Activated CD4-positive, alpha-beta T cell treated with anti-CD3 and anti-CD28 coated beads for 24 hours (primary cell): ENCODE measurements at places on chromosomes 12 and 14.

- DNase-seq, result no peak
Measured at GRCh38 chr12:94498073-94498472, 38.4 kb upstream of the CEP83 start.

GRCh38 chr12:82524641-82525040 lies 162.1 kb upstream of the TMTC2 start:
- no peak for DNase-seq

DNA sequence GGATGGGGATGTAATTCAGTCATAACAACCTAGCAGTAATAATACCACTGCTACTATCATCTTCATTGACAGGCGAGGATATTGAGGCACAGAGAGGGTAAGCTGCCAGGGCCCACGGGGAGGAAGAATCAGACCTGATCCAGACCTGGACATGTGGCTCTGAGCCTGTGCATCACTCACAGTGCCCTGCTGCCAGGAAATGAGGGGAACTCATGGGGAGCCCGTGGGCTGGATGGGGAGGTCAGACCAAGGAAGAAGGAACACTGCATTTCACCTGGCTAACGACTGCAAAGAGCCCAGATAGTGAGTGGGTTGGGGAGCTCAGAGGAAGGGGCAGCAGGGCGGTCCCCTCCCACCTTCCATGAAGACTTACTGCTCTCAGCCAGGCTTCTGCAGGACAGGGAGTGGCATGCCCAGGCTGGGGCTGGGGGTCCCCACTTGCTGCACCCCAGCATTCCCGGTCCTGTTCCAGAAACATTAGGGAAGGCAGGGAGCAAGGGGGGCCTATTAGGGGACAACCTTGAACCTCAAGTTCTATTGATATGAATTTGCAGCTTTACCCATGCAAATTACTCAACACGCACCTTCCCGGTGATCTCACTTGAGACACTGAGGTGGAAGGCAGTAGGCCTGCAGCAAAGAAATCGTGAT lies 37.7 kb downstream of the CALM1 start:
- no peak for DNase-seq

GRCh38 chr12:15584366-15585041 lies 204.7 kb downstream of the EPS8 start:
- DNase-seq, result no peak

GRCh38 chr14:45766247-45766646 lies 513.2 kb upstream of the MIS18BP1 start:
- no peak for DNase-seq

- DNase-seq, result no peak
Measured at GRCh38 chr14:33081259-33081658, 142.6 kb downstream of the NPAS3 start.

- no peak for DNase-seq
Measured at GRCh38 chr12:116665666-116666304, 72.1 kb downstream of the SPRING1 start.

- no peak for DNase-seq
Measured at GRCh38 chr14:96734076-96734622, 63.0 kb upstream of the VRK1 start.

GRCh38 chr14:99716091-99716849 lies 32.2 kb downstream of the CYP46A1 start:
- no peak for DNase-seq

GRCh38 chr14:22653012-22653621 lies 9.0 kb upstream of the OR6J1 start:
- peak; percentile 35 for DNase-seq

GRCh38 chr12:68727776-68728175 lies 18.2 kb upstream of the SLC35E3 start:
- DNase-seq, result no peak

- DNase-seq, result no peak
Measured at GRCh38 chr14:73879027-73879426, 7.6 kb upstream of the ZNF410 start.

DNA sequence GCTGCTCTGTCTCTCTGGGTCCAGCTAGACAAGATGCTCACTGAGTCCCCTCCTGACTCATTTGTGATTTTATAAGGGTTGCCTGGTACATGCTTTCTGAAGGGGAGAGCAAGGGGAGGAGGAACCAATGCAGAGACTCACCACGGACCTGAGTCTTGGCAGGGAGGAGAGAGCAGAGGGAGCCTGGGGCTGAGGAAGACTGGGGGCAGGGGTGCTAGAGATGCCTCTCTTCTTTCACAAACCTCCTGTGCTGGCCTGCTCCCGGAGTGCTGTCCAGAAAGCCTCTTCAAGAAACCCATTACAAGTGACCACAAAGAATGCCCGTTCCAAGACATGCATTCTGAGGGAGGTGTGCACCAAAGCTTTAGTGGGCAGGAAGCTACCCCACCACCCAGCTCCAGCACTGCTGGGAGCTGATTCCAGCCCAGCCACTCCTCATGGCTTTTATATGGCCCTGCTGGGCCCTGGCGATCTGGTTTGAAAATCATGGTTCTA lies 33.1 kb upstream of the DICER1 start:
- no peak for DNase-seq

GRCh38 chr14:61478971-61479473 lies 157.6 kb downstream of the PRKCH start:
- no peak for DNase-seq

DNA sequence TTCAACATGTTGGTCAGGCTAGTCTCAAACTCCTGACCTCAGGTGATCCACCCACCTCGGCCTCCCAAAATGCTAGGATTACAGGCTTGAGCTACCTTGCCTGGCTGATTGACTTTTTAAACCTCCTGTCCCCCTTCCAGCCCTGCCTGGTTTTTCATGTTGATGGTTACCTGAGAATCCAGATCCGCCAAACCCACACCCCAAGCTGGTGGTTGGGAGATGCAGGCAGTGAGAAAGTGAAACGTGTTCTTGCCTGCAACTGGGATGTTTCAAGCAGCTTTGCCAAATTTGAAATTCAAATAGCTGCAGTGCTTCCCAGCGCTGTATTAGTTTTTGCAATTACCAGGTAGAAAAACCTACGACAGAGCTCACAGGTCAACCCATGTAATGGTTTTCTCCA lies 238.3 kb upstream of the PWP1 start:
- no peak for DNase-seq

- DNase-seq, result no peak
Measured at GRCh38 chr12:71439362-71439612, 311 bp upstream of the LGR5 start.

GRCh38 chr12:12467688-12468261 lies 94.9 kb downstream of the DUSP16 start:
- no peak for DNase-seq

- DNase-seq, result no peak
Measured at GRCh38 chr14:89352976-89353765, 63.9 kb downstream of the FOXN3 start.

DNA sequence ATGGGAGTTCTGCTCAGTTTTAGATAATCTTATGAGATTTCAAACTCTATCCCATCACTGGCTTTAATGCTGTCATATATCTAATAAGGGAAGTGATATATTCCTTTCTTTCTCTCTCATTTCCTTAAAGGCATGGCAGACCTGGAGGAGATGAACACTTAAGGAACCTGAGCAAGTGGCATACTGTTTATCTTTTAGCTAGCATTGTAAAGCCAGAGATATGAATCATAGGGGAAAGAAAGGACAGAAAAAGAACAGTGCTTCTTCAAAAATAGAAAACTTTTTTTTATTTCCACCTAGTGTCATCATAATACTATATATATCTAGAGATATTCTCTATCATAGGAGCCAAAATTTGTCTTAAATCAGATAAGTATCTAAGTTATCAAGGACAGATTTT lies 68.3 kb upstream of the PSMA6 start:
- no peak for DNase-seq

DNA sequence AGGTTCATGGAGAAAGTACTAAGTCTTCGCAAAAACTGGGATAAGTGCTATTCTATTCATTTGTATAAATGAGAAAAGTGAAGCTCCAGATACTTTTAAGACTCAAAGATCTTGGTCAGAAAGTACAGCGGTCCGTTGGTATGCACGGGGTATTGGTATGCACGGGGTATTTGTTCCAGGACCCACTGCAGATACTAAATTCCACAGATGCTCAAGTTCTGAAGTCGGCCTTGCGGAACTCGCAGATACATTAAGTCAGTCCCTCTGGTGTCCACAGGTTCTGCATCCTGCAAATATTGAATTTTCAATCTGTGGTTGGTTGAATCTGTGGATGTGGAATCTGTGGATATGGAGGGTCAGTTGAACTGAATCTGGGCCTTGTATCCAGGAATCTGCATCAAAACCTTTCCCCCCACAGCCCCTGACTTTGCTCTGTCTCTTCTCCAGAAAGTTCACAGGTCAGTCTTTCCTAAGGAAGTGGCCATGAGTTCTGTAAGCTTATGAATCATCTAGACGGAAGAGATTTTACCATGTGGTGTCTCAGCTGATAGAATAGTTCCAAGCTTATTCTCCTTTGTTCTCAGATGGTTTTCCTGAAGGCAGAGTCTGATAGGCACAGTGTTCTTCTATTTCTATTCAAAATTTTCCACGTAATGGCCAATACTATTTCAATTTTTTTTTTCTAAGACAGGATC lies 274.7 kb downstream of the NEDD1 start:
- no peak for DNase-seq

- DNase-seq, result no peak
Measured at GRCh38 chr12:106724934-106725333, 49.5 kb upstream of the RIC8B start.

GRCh38 chr14:79467835-79468234 lies 743.5 kb downstream of the DIO2 start:
- DNase-seq, result no peak

GRCh38 chr12:29710104-29710503 lies 73.6 kb downstream of the TMTC1 start:
- DNase-seq, result no peak

- no peak for DNase-seq
Measured at GRCh38 chr12:83016218-83016835, 329.6 kb downstream of the TMTC2 start.

- DNase-seq, result peak; percentile 2
Measured at GRCh38 chr12:111181143-111181726, 187.7 kb downstream of the PHETA1 start.

- DNase-seq, result no peak
Measured at GRCh38 chr12:62834406-62834805, 100.5 kb downstream of the PPM1H start.

GRCh38 chr12:68855771-68856170 lies 47.8 kb downstream of the MDM2 start:
- DNase-seq, result no peak

- no peak for DNase-seq
Measured at GRCh38 chr14:73943083-73943482, 6.8 kb downstream of the FAM161B start.

GRCh38 chr12:19751078-19751477 lies 311.8 kb downstream of the AEBP2 start:
- DNase-seq, result no peak

- DNase-seq, result no peak
Measured at GRCh38 chr12:96153131-96153725, 40.9 kb upstream of the ELK3 start.

- DNase-seq, result no peak
Measured at GRCh38 chr12:88063375-88063774, 34.2 kb upstream of the C12orf50 start.

GRCh38 chr12:82942521-82942920 lies 255.8 kb downstream of the TMTC2 start:
- DNase-seq, result no peak

- DNase-seq, result no peak
Measured at GRCh38 chr12:7872566-7873319, at the start of gene SLC2A14. Gene SLC2A14, minus strand, starts transcription at chr12:7872915. Its CDS starts 3,035 bp downstream, at chr12:7869880.

GRCh38 chr14:67522270-67522669 lies 10.8 kb upstream of the PLEKHH1 start:
- no peak for DNase-seq

- DNase-seq, result no peak
Measured at GRCh38 chr12:12436831-12437345, 80.0 kb downstream of the BORCS5 start.

DNA sequence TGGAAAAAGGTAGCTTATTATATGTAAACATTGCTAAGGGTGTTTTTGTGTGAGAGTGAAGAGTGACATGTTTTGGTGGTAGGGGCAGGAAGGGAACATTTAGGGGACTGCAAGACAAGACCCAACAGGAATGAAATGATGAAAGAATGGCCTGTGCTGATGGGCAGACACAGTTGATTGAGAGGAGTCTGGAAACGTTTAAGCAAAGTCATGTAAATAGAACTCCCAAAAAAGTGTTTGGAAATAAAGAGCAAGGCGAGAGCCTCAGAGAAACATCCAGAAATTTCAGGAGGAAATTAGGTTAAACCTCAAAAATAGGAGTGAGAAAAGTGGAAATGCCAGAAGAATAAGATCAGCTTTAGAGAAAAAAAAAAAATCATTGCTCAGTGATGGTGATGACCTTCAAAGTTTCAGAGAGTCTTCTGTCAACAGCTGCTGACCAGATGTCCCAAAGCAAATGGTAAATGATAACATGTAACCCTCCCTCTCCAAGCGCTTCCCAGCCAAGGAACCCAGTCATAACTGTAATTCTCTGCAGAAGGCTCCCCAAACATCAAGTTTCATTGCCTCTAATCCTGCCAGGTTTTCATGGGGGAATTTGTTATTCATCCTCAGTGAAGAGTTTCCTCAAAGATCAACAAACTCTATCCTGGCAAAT lies 223.2 kb upstream of the FAR2 start:
- no peak for DNase-seq

DNA sequence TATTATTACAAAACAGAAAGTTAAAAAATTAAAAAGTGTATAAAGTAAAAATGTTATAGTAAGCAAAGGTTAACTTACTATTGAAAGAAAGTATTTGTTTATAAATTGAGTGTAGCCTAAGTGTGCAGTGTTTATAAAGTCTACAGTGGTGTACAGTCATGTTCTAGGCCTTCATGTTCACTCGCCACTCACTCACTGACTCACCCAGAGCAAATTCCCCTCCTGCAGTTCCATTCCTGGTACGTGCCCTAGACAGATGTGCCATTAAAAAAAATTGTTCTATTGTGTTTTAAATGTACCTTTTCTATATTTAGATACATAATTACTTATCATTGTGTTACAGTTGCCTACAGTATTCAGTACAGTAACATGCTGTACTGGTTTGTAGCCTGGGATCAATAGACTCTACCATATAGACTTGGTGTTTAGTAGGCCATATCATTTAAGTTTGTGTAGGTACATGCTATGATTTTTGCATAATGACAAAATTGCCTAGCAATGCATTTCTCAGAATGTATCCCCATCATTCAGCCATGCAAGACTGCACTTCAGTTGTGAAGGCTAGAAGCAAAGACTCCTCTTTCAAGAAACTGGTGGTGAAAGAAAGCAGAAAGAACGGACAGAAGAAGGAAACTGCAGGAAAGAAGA lies 100.6 kb downstream of the DACT1 start:
- DNase-seq, result no peak

GRCh38 chr14:22842211-22843122 lies 6.1 kb downstream of the MMP14 start:
- no peak for DNase-seq

DNA sequence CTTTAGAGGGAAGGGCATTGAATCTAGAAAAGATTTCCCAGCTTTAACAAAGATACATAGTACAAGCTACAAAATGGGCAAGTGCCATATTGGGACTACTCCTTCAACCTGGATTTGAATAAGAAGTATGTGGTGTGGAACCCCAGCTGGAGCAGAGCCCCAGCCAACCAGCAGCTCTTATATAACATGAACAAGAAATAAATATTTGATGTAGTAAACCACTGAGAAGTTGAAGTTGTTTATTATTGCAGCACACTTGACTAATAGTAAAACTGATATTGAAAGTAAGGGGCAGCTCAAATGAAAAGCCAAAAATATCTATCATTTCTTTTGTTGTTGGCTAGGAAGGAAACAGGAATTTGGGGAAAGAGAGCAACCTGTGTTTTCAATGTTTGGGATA lies 701.8 kb downstream of the TMTC2 start:
- no peak for DNase-seq
